Fibroblast of skin of scalp (primary cell): ENCODE measurements at places on chromosomes 1 and 21.

GRCh38 chr1:150299716-150300115, 6.1 kb downstream of the MRPS21 start:
- DNase-seq, result no peak

DNA sequence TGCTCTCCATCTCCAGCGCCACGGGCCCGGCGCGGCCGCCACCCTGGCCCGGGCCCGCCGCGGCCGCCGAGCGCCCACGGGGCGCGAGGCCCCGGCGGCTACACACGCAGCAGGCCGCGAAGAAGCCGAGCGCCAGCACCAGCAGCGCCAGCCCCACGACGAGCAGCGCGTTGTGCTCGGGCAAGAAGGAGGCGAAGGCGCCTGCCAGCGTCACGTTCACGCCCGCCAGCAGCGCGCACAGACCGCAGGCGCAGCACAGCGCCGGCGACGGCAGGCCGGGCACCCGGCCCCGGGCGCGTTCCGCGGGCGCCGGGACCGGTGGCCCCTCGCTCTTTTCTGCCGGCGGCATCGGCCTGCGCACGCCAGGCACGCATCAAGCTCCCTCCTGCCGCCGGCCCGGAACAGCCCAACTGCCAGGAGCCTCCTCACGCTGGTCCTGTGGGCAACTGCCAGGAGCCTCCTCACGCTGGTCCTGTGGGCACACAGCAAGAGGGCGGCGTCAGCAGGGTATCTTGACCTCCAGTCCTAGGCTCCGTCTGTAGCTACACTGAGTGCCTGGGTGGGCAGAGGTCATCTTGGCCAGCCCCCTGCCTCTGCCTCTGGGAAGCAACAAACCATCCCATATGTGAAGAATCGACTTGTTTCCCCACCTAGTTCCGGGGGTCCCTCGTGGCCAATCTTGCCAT, 18.1 kb downstream of the KNCN start:
- peak; percentile 51 for DNase-seq

GRCh38 chr1:60126723-60127122, 53.2 kb upstream of the C1orf87 start:
- DNase-seq, result peak; percentile 54

GRCh38 chr1:96366516-96366915, 355.1 kb upstream of the PTBP2 start:
- no peak for DNase-seq

GRCh38 chr1:48263041-48263440, 40.5 kb downstream of the SLC5A9 start:
- DNase-seq, result no peak

DNA sequence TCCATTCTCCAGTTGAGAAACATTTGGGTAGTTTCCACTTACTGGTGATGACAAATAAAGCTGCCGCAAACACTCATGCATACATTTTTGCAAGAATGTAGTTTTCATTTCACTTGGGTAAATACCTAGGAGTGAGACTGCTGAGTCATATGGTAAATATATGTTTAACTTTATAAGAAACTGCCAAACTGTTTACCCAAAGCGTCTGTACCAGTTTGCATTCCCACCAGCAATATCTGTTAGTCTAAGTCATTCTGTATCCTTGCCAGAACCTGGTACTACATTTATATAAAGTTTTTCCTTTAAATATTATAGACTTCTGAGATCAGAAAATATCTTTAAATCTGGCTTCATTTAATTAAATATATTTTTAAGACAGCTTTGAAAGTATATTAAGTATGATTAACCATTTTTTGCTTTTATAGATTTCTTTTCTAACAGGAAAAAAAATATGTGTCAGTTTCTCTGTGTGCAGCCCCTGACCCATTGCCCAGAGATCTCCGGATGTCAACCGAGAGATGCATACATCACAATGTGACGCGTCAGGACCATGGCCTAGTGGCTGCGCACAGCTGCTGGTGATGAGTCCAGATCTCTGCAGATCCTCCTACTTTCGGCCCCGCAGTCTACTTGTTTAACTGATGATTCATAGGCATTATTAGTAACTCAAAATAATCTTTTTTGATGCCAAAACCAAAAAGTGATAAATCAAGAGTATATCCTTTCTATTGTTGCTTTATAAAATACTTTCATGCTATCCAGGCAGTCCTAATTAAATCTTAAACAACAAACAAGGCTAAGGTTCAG, 227.1 kb upstream of the MAP1LC3C start:
- DNase-seq, result peak; percentile 34
